Effector memory CD8-positive, alpha-beta T cell (primary cell): ENCODE measurements at places on chromosomes 16 and 17.

GRCh38 chr16:89172528-89173173 lies 1.1 kb downstream of the CDH15 start:
- DNase-seq, result no peak

DNA sequence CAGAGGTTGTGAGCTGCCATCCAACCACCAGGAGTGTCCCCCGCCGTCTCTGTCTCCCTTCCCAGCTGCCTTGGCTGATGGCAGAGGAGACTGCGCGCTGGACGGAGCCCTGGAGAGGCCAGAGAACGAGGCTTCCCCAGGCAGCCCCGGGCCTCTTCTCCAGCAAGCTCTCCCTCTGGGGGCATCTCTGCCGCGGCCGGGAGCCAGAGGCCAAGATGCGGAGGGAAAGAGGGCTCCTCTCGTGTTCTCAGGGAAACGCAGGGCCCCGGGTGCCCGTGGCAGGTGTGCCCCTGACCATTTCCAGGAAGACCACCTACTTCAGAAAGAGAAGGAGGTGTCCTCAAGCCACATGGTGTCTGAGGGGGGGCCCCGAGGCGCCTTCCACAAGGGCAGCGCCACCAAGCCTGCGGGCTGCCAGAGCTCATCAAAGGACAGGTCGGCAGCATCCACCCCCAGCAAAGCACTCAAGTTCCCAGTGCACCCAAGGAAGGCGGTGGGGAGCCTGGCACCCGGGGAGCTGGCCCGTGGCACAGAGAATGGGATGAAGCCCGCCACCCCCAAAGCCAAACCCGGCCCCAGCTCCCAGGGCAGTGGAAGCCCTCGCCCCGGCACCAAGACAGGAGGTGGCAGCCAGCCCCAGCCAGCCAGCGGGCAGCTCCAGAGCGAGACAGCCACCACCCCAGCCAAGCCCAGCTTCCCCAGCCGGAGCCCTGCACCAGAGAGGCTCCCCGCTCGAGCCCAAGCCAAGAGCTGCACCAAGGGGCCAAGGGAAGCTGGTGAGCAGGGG lies 14.8 kb upstream of the ZFPM1 start:
- DNase-seq, result no peak

GRCh38 chr16:30335598-30336474 lies 19.3 kb downstream of the CD2BP2 start:
- peak; percentile 30 for DNase-seq

DNA sequence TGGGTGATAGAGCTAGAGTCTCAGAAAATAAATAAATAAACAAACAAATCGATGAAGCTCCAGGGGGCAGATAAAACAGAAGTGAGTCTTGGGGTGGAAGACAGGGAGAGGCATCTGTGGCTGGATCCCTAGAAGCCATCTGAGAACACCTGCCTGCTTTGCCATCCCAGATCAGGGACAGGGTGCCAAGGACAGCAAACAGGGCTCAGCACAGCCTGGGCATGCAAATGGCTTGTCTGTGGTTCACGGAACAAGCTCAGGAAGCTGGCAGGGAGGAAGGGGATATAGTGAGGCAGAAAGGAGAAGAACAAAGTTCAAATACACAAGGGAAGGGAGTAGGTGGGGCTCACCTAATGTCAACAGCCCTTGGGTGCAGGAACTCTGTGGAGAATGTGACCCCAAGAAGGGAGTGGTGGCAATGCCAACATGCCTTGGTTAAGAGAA lies 27.5 kb downstream of the TRIM25 start:
- DNase-seq, result no peak

DNA sequence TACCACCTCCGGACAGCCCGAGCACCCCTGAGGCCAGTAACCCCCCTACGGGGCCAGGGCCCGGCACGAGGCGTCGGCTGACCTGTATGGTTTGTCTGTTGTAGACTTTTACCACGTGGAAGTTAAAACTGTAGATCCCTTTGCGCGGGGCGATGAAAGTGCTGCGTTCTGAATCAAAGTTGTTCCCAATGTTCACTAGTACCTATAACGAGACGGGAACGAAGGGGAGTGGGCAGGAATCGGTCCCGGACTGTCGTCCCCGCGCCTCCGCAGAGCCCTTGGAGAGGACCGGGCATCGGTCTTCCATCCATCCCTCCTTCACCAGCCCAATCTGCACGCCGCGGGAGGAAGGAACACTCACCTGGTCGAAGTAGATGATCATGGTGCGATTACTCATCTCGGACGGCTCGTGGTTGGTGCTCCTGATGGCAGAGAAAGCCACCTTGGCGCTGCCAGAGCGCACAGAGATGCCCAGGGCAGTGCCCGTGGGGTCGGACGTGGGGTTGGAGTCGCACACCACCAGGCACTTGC lies 732 bp downstream of the CBLN1 start:
- no peak for DNase-seq

- DNase-seq, result peak; percentile 57
Measured at GRCh38 chr16:85717393-85718152, 28.8 kb upstream of the GINS2 start.

DNA sequence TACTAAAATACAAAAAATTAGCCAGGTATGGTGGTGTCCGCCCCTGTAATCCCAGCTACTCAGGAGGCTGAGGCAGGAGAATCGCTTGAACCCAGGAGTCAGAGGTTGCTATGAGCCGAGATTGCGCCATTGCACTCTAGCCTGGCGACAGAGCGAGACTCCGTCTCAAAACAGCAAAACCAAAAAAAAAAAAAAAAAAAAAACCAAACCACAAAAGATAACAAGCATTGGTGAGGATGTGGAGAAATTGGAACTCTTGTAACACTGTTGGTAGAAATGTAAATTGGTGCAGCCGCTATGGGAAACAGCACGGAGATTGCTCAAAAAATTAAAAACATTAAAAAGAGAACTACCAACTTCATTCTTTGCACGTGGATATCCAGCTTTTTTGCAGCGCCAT lies 119.4 kb downstream of the OR1D5 start:
- DNase-seq, result no peak

- no peak for DNase-seq
Measured at GRCh38 chr17:7413346-7413985, 5.8 kb downstream of the NLGN2 start.

DNA sequence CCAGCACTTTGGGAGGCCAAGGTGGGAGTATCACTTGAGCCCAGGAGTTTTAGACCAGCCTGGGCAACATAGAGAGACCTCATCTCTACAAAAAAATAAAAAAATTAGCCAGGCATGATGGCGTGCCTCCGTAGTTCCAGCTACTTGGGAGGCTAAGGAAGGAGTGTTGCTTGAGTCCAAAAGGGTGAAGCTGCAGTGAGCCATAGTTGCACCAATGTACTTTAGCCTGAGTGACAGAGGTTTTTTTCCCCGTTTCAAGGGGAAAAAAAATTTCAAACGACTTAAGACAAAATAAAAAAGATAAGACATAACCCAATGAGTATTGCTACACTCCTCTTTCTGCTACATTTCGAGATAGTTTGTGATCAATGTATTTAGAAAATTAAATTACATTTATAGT lies 6.8 kb downstream of the DHX8 start:
- no peak for DNase-seq

- peak; percentile 31 for DNase-seq
Measured at GRCh38 chr16:4032768-4033167, 83.5 kb downstream of the ADCY9 start.

- no peak for DNase-seq
Measured at GRCh38 chr17:18004345-18004744, 31.7 kb downstream of the DRC3 start.
